ENCODE measurements at places on chromosomes 4 and X.

DNA sequence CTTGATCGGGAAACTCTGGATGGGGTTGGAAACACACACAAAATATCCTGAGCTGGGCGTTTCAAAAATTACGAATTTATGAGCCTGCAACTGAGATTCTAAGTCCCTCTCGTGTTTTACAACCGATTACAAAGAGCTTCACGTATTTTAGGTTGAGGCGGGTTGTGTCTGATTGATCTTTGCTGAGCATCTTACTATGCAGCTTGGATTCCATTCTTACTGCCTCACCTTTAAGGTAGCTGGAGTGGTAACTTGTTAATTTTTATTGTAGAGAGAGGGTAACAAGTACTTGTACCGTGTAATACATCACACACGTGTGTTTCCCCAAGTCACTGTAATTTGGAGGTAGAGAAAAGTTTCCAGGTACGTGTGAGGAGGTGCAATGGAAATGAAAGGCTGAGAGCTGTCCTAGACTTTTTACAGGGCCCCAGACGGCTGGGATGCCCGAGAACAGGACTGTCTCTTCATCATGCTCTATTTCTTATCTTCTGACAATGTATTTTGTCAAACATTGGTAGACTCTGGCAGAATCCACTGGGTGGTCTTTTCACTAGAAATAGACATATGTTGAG lies 97.8 kb upstream of the TENM3 start:
- DNase-seq = no peak

GRCh38 chr4:138702190-138702824 lies 313.3 kb upstream of the NOCT start:
- no peak for DNase-seq

DNA sequence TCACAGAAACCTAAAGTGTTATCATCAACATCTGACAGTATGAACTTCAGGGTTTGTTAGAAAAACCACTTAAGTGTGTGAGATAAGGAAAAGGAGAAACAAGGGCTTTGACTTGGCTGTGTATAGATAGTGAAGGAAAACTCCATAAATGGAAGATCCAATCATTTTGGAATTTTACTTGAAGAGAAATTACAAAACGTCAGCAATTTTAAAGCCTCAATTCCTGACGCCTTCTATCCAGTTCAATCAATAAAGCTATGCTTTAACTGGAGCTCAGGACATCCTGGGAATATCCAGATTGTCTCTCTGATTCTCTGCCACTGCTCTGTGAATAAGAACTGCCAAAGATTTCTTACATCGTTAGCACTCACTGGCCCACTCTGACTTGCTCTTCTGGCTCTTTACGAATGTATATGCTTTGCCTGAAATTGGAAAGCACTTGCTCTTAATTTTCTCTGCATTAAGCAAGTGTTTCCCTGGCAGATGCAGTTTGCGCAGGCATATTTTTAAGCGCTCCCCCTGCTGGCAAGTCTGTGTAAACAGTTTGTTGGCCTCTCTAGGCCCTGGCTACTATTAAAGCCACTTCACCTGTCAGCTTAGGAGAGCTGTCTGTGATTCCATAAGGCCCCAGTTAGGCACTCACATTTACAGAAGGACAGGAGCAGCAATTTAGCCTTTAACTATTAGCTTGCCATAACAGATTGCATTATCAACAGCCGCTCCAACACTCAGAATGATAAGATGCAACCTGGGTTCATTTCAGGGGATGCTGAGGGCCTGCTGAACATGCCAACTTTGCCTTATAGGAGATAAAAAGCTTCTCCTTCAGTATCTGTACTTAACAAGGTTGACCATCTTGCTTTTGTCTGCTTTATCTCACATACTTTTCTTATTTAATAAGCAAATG lies 251.4 kb upstream of the DDX53 start:
- peak; percentile 64 for DNase-seq

DNA sequence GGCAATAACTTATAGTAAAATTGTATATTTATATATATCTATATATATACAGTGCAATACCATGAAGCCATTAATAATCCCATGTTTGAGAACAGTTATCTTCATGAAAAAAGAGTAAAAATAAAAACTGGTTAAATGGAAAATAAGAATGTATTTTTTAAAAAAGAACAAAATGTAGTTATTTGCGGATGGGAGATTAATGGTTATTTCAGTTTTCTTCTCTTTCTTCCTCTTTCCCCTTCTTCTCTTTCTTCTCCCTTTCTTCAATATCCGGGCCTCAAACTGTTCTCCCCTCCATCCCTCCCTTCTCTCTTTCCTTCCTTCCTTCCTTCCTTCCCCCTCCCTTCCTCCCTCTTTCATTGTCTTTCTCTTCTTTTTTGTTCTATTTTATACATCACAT lies 1301.7 kb upstream of the IGFBP7 start:
- DNase-seq = no peak

DNA sequence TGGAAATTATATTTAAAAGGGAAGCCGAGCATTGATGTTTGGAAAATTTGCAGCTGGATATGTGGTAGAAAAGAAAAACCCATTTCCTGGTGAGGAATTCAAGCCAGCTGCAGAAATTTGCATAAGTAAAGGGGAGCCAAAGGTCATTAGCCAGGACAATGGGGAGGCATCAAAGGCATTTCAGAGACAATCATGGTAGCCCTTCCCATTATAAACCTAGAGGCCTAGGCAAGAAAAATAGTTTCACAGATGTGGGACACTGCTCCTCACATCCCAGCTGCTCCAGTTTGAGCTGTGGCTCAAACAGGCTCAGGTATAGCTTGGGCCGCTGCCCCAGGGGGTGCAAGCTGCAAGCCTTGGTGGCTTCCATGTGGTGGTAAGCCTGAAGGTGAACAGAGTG lies 35.8 kb downstream of the NAP1L3 start:
- no peak for DNase-seq

GRCh38 chr4:80213117-80213815 lies 16.0 kb downstream of the PRDM8 start:
- DNase-seq = peak; percentile 67

GRCh38 chrX:47583240-47583861 lies 1.1 kb downstream of the TIMP1 start:
- DNase-seq = no peak

DNA sequence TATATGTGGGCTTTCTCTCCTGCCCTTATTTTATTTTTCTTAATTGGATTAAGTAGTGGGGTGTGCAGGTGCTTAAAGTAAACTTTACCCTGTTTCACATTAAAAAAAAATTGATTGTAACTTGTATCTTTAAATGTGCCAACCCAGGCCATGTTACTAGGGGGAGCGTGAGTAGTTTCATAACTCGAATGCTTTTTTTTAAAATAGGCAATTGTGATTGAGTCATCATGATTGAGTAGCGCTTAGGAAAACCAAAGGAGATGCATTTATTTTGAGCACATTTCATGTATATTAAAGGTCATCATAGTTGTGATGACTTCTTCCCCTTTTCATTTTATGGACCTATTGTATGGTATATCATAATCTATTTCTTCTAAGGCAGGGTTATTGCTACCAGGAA lies 32.2 kb downstream of the GPAT3 start:
- no peak for DNase-seq

DNA sequence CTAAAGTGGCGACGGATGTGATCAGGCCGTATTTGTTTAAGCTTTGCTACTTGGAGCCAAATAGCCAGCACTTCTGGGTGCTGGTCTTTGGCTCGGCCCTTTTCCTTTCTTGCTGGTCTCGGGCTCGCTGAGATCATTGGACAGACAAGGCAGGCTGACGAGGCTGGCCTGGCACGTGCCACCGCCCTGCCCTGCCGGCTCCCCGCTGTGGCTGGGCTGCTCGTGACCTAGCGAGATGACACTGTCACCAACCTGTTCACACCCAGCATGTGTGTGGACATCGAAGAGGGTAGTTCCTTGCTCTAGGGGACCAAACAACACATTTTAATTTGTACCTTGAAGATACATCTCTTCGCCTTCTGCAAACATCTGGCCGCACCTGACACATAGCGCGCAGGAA lies 98.0 kb downstream of the ABLIM2 start:
- DNase-seq = no peak

- DNase-seq = no peak
Measured at GRCh38 chr4:172188248-172188988, 375.2 kb downstream of the GALNTL6 start.

- no peak for DNase-seq
Measured at GRCh38 chrX:74085642-74086236, 218.2 kb upstream of the ZCCHC13 start.

DNA sequence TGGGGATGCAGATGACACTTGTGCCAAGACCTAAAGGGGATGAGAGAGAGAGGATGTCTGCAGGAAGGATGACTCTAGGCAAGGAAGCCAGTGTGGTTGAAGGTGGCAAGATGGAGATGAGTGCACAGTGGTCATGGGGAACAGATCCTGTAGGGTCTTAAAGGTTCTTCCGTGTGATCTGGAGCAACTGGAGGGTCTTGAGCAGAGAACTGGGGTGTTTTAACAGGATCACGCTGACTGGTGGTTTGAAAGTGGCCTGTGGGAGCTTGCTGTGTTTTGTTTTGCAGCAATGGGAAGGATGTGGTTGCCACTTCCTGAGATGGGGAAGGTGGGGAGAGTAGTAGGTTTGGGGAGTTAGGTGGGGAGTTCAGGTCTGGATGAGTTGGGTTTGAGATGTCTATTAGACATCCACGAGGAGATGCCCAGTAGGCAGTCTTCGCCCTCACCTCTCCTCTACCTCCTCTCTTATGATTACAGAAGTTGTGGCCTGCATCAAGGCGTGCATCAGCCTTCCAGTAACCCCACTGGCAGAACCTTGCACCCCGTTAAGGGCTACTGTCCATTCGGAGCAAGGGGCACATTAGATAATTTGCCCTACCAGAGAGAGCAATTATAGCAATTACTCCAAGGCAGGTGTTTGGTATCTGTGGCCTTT lies 1.4 kb upstream of the STBD1 start:
- DNase-seq = no peak

GRCh38 chrX:45788941-45789348 lies 588.3 kb upstream of the DIPK2B start:
- DNase-seq = peak; percentile 39

- DNase-seq = peak; percentile 67
Measured at GRCh38 chr4:76665153-76665552, 230.1 kb downstream of the SHROOM3 start.

DNA sequence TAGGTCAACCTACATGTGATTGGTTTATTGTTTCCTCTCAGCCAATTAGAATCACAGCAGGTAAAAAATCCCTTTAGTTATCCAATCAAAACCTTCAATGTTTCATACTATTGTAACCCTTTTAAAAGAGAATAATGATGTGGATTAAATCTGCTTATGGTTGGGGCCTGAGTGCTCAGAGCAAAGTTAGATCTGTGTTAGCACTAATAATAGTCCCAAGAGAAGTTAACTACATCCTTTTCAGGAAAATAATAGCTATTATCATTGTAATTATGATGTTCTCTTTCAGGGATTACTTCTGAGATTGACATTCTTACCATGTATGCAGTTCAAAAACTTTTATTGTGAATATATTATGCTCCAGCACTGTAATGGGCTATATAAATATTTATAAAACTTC lies 262.6 kb upstream of the ARX start:
- DNase-seq = no peak

- DNase-seq = no peak
Measured at GRCh38 chrX:77298790-77299189, 148.4 kb upstream of the FGF16 start.

DNA sequence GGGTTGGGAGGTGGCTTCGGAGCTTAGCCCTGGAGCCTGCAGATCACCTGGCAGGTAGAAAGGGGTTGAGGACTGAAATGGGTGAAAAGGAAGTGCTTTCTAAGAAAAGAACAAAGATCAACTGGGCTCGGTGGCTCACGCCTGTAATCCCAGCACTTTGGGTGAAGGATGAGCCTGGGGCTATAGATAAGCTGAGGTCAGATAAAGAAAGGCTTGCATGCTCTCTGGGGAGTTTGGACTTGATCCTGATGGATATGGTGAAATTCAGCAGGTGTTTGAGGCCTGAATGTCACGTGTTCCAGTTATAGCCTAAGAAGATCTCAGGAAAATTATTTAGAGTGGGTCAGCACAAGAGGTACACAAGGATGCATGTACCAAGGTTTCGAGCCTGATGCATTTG lies 40.8 kb downstream of the SLC34A2 start:
- no peak for DNase-seq

DNA sequence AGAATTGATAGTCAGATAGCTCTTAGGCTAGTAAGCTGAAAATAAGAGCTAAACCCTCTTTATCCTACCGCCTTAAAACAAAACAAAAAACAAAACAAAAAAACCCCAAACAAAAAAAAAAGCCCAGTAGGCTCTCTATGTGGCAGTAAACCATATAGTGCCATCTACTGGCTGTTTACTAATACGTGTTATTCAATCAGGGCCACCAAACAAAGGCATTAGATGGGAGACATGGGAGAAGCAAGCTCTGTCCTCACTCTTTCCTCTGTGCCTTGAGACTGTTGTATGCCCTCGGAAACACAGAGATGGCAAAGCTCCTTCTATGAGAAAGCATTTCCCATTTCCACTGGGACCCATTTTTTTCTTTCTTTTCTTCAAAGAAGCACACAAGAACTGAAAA lies 148.8 kb upstream of the MID1 start:
- DNase-seq = peak; percentile 36

DNA sequence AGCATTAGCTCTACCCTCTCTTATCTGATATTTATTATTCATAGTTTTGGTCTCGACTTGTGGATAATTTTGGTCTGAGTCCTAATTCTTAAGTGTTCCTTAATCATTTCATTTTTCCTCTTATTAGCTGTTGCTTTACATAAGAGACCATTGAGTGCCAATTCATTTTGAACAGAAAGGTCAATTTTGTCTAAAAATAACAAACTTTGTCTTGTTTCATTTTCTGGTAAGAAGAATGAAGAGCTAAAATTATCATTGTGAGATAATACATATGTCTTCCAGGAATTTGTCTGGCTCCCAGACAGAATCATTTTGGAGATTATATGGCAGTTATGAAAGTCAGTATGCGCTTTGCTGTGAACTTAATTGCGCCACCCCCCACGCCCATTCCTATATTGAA lies 1471.8 kb downstream of the PCDH7 start:
- no peak for DNase-seq

GRCh38 chrX:79176028-79176427 lies 31.5 kb downstream of the GPR174 start:
- no peak for DNase-seq

GRCh38 chrX:152640034-152640818 lies 2.5 kb downstream of the GABRQ start:
- peak; percentile 35 for DNase-seq

DNA sequence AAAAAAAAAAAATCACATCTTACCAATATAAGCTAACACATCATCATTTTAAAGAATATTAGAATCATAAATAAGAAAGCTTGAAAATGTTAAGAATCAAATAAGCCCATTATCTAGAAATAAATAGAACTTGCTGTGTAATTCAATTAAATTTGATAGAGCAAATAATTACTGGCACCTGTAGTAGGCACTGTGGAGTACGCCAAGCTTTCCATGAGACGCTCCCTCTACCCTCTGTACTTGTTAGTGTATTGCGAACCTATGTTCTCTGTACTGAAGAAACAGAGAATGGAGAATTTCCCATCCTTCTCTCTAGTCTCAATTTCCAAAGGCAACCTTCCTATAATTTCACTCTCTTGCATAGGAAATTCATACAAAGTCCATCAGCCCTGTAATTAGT lies 61.7 kb upstream of the HAND2 start:
- DNase-seq = no peak

DNA sequence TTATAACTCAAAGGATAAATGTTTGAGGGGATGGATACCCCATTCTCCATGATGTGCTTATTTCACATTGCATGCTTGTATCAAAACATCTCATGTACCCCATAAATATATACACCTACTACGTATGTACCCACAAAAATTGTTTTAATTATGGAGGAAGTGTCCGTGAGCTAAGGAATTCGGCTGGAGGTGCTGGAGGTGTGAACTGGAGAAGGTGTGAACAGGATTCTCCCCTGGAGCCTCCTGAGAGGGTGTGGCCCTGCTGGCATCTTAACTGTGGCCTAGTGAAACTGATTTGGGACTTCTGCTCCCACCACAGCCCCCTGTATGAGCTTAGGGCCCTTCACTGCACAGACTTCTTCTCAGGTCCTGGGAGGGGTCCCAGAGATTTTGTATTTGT lies 23.4 kb downstream of the PNMA6E start:
- DNase-seq = no peak
